Activated gamma-delta T cell (primary cell): ENCODE measurements at places on chromosomes 5 and 9.

DNA sequence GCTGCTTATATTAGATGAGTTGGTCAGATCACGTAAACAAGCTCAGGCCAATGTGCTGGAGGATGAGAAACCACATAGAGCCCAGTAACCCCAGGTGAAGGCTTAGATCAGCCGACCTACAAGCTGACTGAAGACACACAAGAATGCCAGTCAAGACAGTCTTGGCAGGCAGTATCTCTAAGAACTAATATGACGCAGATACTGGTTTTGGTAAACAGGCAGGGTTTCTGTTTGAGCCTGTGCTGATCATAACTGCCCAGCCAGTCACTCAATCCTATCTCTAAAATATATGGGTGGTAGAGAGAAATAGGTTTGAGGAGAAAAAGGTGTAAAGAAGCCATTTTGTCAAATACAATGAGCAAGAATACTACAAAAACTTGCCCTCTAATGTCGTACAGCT is 7.8 kb upstream of the RIGI start:
- no peak for DNase-seq

DNA sequence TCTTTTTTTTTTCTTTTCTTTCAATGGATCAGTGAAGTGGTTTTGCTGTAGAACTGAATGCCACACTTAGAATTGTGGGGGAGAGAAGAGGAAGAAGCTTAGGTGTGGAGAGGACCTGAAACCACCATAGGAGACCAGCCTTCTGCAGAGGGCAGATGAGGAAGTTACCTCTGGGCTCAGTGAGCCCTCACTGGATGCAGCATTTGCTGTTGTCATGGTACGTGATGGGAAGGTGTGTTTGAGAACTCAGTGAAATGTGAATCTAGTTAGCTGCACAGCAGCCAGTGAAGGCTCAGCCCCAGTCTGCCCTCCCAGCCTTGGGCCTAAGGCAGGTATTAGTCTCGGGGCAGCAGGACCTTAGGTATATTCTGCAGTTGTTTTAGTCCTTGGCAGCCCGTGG is 17.5 kb downstream of the CYFIP2 start:
- DNase-seq, result no peak

GRCh38 chr9:19133549-19134345 is 6.5 kb upstream of the PLIN2 start:
- DNase-seq, result no peak

DNA sequence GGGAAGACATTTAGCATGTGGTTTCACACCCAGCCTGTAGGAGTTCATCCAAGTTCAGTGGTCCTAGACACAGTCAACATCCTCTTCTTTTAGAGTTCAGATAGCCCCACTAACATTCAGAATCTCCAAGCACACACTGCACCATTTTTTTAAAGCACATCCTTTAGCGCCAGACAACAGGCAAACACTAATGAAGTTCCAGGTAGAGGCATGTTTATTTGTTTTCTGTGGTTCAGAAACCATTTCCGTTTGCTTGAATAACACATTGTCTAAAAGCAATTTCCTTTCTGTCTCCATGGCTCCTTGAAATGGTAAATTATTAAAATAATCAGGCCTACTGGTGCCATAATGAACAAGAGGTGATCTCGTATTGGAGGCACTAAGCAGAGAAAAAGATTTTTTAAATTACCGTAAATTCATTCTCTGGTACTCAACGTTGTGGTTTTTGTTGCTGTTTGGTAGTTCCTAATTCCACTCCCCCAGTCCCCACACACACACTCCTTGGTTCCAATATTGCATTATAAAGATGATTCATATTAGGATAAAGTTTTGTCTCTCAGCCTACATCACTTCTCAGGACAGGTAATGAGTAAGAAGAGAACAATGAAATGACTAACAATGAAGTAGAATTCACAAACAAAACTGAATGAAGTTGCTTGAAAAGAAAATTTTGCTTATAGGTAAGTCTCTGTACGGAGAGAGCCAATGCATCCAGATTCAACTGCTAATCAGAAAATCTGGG is 153.1 kb downstream of the PCSK1 start:
- DNase-seq, result no peak

DNA sequence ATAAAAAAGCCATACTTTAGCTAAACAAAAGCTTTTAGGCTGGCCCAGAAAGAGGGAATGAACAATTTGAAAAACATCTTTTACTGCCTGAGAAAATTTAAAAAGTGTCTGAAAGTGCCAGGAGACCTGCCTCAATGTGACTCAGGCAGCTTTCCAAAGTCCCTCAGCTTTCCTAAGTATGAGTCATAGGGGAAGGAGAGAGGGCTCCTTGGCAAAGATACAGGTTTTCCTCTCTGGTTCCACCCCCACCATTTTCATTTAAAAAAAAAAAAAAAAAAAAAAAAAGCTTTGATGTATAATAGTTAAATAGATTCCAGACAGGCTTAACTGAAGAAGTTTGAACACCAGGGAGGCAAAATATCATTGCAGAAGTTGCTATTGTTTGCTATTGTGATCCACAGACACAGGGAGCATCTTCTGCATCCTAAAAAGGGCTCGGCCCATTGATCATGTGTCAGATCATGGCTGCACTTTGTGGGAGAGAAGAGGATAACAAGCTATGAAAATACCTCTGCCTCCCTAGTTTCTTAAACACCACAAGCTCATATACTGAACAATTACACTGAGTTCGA is 71.5 kb downstream of the MRPS27 start:
- DNase-seq, result no peak

DNA sequence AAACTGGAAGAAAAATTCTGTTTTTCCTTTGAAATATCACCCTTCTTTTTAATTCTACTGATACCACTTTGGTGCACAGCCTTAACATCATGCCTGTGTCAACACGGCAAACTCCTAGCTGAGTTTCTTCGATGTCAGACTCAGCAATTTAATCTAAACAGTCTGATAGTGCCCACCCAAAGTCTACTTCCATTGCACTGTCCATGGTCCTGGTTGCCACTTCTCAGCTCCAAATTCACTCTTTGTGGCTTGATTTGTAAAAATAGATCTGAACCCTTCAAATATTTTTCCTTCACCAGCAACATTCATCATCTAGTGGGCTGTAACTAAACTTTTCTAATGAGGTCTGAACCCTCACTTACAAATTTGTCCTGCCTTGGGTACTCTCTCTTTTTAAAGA is 107.8 kb downstream of the NUDT12 start:
- DNase-seq, result no peak

DNA sequence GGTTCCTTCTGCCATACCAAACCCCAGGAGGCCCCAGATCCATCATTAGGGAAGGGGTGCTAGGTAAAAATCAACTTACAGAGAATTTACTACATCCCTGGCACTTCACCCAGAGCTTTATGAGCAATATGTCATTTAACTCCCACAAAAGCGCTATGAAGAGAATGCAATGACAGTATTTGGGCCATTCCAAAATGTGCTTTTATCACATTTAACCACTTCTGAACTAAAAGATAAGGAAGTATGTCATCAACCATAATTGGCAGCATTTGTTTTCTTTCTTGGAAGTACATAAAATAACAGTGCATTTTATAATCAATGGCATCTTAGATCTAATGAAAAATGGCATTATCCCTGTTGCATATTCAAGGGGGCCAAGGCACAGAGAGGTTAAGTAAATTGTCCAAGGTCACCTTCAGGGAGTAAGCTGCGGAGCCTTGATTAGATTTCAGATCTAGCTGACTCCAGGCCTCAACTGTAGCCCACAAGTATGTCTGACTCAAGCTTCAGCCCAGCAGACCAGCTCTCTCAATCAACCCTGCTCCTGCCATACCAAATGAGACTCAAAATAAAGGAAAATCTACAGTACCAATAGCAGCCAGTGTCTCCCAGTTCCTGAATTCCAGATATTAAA is 16.5 kb downstream of the SH3TC2 start:
- DNase-seq, result no peak

DNA sequence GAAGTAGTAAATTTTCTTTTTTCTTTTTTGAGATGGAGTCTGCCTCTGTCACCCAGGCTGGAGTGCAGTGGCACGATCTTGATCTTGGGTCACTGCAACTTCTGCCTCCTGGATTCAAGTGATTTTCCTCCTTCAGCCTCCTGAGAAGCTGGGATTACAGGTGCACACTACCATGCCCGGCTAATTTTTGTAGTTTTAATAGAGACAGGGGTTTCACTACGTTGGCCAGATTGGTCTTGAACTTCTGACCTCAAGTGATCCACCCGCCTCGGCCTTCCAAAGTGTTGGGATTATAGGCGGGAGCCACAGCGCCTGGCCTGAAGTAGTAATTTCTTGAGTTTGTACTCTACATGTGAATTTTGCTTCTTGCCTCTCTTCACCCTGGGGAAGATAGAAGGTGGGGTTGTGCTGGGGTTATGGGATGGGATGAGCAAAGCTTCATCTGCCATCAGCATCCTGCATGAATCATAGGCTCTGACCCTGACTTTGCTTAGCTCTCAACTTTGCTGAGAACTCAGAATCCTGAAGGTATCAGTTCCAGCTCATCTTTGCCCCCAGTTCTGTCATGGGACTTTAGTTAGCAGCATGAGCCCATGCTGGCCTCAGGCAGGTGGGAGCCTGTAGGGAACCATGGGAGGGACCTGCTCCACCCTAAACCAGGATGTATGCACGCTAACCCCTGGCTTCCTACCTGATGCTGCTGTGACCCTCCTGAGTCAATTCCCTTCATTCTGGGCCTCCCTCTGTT is 9.3 kb upstream of the CCL21 start:
- DNase-seq, result no peak

DNA sequence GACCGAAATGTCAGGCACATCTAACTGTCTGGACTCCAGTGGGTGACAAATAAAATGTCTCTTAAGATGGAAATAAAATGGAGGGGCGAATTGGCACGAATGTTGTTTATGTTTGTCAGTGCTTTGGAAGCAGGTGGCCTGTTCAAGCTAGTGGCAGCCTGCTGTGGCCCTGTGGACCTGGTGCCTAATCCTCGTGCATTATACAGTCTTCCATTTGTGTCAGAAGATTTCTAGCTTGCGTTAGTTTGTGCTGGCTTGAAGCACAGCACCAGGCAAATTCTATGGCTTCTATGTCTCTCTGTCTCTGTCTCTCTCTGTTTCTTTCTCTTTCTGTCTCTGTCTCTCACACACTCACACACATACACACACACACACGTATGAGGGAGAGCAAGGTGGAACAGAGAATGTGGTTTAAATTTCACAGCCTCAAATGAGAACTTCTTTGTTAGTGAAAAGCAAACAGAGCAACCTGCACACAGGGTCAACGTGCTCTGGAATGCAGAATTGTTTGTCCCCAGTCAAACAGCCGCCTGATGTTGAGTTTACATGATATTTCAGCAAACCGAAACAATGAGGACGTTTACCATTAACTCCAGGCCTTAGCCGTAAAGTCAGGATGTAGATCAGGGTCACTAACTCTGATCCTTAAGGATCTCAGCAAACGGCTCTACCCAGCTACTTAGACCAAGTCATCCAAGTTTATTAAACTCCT is 39.0 kb upstream of the CD180 start:
- no peak for DNase-seq

DNA sequence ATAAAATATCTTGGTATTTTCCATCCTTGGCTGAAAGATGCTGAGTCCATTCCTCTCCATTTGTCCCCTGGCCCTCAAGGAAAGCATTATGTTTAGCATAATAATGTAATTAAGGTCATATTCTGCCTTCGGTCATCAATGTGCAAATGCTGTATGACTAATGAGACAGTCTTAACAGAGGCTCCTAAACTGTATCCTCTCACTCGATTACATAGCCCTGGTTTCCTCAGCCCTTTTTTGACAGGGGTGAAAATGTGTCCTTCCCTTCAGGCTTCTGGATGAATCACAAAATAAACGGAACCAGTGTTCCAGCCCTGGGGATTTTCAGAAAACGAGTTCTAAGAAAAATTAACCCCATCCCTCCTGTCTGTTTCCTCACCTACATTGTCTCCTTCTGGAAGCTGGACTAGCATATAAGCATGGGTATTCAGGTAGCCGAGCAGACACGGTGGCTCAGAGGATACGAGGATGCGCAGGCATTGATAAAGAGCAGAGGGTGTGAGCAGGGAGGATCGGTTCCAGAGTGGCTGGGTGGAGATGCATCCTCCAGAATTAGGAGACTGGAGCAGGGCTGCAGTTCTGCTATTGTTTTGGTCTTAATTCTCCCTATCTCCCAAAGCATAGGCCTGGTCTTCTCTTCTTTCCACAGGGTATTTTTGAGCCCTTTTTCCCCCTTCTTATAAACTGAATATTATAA is 742.9 kb downstream of the TLR4 start:
- no peak for DNase-seq

GRCh38 chr5:58081435-58081834 is 378.5 kb downstream of the PLK2 start:
- DNase-seq, result no peak

DNA sequence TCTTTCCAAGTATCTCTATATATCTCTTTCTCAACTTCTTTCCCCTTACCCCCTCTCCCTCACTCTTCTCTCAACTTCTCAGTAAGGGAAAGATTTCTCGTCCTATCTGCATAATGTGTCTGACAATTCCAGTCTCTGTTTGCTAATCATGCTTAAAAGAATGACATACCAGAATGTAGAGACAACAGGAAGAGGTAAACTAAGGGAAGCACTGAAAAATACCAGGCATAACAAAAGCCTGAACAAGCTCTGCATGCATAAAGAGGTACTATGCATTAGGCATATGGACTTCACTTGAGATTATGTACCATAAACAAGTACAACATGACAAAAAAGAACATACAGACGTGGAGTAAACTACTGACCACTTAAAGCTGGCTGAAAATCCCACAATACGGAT is 62.6 kb downstream of the SEMA5A start:
- no peak for DNase-seq

GRCh38 chr5:160360310-160360709 is 10.1 kb downstream of the C1QTNF2 start:
- no peak for DNase-seq

DNA sequence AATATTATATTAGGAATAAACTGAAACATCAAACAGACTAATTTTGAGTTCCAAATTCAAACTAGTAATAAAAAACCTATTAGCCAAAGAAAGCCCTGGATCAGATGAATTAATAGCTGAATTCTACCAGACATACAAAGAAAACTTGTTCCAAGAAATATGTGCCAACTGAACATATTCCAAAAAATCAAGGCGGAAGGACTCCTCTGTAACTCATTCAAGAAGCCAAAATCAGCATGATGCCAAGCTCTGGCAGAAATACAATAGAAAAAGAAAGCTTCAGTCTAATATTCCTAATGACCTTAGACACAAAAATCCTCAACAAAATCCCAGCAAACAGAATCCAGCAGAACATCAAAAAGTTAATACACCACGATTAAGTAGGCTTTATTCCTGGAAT is 619.1 kb upstream of the COX7C start:
- DNase-seq, result no peak

- DNase-seq, result no peak
Observed at GRCh38 chr5:75672616-75673015, 44.6 kb downstream of the POC5 start.

GRCh38 chr9:70362952-70363351 is 51.5 kb downstream of the KLF9 start:
- no peak for DNase-seq

DNA sequence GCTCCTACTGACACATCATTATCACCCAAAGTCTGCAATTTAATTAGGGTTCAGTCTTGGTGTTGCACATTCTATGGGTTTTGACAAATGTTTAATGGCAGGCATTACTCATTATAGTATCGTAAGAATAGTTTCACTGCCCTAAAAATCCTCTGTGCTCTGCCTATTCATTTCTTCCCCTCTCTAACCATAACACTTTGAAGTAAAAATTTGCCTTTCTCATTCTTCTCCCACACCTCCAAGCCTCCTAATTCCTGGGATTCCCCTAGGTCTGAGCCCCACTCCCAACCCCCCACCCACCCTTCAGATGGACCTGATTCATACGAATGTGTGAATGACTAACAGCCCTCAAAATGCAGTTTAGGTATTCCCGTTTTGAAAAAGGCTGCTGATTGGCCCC is 18.4 kb downstream of the ENC1 start:
- no peak for DNase-seq

GRCh38 chr5:172687940-172688339 is 46.9 kb downstream of the NEURL1B start:
- DNase-seq, result no peak
